ENCODE measurements at places on chromosomes 3 and 15.

GRCh38 chr15:71802770-71803169 is 7.6 kb upstream of the NR2E3 start:
- DNase-seq = peak; percentile 52

GRCh38 chr3:71753701-71754609 is at the start of gene GPR27:
TSS of gene GPR27 (plus strand) at chr3:71753855. CDS start at chr3:71754050, 195 bp downstream.
- DNase-seq = peak; percentile 16

DNA sequence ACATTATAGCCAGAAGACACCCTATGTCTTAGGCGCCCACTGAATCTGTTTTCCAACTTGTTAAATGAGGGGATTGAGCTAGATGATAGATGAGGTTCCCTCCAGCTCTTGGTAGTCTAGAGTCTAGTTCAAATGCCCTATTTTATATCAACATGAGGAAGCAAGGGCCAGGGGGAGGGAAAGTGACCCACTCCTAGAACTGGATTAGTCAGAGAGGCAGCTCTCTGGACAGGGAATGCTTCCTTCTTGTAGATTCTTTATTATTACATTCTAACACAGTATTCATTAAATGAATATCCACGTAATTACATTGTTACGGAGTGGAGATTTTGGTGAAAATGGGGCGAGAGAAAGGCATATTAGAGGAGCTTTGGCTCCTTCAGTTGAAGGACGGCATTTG is 89.5 kb downstream of the RAD18 start:
- no peak for DNase-seq

GRCh38 chr15:52464478-52464877 is 64.2 kb downstream of the MYO5A start:
- no peak for DNase-seq

DNA sequence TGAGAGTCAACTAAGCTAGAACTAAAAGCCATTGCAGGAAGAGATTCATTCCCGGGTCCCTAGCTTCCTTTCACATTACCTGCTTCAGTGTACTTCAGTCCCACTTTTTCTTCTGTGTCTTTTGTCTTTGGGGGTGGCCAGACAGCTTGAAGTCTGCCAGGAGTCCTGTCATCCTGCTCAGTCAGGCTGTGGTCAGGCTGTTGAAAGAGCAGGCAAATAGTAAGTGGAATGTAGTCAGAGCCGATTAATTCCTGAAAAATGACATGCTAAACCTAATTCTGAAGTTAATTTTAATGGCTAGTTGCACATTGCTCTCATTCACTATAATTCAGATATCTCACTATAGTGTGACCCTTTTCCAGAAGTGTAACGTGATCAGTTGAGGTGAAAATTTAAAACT is 129.6 kb downstream of the FMN1 start:
- no peak for DNase-seq

DNA sequence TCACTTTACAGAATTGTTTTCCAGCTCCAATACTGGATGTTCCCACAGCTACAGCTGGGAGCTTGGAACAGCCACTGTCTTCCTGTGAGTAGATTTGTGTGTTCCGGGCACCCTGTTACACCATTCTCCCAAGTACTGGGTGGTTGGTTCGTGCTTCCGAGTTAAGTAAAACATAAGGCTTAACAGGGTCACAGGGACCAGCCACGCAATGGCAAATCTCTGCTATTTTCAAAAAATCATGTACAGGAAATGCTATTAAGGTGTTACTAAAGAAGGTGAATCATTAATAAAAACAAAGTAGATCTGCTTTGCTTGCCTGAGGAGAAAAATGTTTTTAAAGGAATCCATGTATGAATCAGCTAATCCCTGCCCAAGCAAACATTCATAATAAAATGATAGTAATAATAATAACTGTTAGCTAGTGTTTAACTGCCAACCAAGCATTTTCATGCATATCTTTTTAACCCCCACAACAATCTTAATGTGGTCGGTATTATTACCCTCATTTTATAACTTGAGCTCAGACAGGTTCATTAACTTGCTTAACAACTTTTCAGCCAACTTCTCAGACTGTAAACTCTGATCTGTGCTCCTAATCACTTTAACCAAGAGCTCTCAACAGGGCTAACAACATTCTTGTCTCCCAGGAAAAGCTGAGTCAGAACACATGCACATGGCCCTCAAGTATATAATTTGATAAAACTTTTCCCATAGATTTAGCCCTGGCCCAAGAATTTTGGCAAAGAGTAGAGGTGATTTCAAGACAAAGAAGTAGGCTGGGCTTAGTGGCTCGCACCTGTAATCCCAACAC is 2.7 kb upstream of the C2CD4A start:
- DNase-seq = no peak

Data from stimulated activated CD4-positive, alpha-beta T cell treated with anti-CD3 and anti-CD28 coated beads, Interleukin-4, amount 100 ng/mL, for 48 hours (primary cell).